ENCODE measurements at places on chromosomes 2 and 18.

DNA sequence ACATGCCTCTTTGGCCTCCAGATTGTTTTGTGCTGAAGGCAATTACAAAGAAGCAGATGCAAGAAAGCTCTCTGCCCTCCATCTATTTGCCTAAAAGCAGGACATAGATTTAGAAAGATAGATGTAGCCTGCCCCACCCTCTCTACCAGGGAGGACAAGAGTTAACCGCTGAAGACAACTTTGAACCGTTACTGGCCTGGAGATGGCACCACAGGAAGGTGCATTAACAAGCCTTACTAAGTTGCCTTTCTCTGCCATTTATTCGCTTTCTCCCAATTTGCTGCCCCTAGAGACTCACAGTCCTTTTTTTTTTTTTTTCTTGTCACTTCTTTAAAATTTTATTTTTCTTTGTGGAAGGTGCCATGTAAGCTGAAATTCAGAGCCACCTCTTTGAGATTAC is 28.8 kb upstream of the RMDN2 start:
- DNase-seq: no peak

DNA sequence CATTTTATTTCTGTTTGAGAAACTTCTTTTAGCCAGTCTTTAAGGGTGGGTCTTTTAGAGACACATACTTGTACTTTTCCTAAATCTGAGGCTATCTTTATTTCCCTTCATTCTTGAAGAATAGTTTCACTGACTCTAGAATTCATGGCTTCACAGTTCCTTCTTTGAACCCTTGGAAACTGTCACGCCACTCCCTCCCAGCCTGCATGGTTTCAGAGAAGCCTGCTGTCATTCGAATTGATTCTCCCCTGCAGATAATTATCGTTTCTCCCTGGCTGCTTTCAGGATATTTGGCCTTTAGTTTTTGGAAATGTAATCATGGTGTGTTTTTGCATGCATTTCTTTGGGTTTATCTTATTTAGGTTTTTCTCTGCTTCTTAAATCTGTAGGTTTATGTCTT is 72.0 kb upstream of the REV1 start:
- DNase-seq: no peak

GRCh38 chr2:27810455-27810854 is 38.9 kb downstream of the MRPL33 start:
- DNase-seq: no peak

GRCh38 chr18:57234346-57234745 is 87.5 kb downstream of the BOD1L2 start:
- DNase-seq: no peak

DNA sequence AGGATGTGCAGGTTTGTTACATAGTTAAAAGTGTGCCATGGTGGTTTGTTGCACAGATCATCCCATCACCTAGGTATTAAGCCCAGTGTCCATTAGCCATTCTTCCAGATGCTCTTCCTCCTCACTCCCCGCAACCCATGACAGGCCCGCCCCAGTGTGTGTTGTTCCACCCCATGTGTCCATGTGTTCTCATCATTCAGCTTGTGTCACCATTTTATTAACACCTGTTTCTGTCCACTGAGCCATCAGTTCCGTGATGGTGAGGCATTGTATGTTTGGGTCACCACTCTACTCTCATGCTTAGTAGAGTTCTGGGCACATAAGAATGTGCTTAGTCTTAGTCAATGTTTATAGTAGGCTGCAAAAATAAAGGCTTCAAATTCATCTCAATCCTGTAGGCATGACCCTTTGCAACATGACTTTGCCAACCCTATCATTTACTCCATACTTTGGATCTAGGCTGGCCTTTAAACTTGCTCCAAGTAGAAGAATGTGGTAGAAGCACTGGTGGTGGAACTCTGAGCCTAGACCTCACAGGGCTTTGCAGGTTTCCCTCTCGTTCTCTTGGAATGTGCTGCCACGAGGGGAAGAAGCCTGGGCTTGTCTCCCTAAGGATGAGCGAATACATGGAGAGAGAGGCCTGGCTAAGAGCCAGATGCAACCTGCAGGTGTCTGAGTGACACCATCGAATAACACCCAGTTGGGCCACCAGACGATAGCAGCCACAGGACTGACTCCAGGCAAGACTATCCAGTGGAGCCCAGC is 161.5 kb downstream of the NAPG start:
- DNase-seq: no peak

DNA sequence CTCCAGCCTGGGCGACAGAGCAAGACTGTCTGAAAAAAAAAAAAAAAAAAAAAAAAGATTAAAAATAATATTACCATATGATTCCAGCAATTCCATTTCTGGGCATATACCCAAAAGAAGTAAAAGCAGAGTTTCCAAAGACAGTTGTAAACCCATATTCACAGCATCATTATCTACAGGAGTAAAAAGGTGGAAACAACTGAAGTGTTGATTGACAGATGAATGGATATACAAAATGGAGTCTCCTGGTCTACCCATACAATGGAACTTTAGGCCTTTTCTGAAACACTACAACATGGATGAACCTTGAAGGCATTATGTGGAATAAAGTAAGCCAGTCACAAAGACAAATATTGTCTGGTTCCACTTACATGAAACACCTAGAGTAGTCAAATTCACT is 5.7 kb downstream of the RNU4ATAC start:
- no peak for DNase-seq

DNA sequence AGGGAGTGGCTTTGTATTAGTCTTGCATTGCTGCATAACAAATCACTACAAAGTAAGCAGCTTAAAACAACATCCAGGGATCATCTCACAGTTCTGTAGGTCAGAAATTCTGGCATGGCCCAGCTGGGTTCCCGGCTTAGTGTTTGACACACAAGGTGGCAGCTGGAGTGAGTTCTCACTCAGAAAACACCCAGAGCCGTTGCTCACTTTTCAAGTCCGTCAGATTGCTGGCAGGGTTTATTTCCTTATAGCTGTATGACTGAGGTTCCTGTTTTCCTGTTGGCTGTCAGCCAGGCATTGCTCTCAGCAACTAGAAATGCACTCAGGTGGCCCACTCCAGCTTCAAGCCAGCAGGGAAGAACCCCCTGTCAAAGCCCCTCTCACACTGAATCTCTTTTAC is 324.1 kb downstream of the CCDC178 start:
- peak; percentile 64 for DNase-seq

DNA sequence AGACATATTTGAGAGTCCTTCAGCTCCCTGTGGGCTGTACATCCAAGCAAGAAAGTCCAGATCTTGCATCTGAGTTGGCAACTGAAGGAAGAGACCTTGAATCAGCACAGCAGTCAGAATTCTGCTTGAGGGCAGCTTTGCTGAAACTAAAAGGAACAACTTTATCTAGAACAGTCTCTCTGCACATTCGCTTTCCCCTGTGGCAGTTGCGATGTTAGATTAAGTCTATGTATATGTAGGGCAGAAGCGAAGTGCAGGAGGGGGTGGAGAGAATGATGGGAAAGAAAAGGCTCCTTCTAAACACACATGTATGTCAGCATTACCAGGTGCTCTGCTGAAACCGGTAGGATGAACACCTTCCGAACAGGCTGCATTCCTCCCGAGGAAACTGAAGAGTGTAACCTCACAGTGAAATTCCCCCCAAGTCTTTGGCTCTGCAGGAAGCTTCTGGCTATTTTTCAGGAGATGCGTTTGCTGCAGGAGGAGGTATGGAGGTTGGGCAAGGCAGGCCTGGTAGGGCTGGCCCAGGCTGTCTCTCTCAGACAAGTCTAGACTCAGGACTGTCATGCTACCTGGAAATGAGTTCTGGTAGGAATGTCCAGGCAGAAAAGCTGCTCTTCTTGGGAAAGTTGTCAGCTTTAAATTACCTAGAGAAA is 70.0 kb upstream of the ATL2 start:
- no peak for DNase-seq

DNA sequence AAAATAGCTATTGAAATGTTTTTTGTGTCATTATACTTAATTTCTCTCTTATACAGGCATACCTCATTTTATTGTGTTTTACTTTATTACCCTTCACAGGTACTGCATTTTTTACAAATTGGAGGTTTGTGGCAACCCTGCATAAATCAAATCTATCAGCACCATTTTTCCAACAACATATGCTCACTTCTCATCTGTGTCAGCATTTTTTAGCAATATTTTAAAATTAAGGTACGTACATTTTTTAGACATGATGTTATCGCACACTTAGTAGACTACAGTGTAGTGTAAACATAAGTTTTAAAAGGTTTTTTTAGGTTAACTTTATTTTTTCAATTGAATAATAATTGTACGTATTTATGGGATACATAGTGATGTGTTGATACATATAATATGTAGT is 30.8 kb upstream of the RALBP1 start:
- no peak for DNase-seq

GRCh38 chr18:59570796-59571195 is 126.4 kb downstream of the CCBE1 start:
- no peak for DNase-seq

DNA sequence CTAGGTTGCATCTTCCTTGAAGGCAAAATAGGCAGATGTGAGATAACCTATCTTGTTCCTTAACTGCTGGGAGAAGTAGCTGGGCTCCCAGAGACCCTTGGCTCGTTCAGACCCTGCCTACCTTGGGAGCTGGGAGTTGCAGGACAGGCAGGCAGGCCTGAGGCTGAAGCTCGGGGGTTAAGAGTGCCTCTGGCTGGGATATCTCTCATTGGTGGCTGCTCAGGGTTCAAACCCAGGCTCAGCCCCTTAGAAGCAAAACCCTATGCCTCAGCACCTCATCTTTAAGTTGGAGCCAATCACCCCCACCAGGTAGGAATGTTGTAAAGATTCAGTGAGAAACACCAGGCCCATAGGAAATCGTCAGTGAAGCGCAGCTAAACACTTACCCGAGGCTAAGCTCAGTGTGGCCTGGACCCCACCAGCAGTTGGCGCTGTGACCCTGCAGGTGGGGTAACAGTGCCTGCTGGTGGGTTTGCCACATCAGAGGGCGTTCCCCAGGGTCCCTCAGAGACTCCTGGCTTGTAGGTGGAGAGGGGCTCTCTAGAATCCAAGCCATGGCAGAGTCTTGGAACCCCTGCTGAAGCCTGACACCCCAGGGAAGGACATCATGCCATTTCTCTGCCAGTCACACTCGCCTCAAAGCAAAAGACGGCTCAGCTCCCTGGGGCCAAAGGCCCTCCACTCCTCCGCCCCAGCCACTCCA is 54.6 kb upstream of the GPR17 start:
- peak; percentile 7 for DNase-seq

DNA sequence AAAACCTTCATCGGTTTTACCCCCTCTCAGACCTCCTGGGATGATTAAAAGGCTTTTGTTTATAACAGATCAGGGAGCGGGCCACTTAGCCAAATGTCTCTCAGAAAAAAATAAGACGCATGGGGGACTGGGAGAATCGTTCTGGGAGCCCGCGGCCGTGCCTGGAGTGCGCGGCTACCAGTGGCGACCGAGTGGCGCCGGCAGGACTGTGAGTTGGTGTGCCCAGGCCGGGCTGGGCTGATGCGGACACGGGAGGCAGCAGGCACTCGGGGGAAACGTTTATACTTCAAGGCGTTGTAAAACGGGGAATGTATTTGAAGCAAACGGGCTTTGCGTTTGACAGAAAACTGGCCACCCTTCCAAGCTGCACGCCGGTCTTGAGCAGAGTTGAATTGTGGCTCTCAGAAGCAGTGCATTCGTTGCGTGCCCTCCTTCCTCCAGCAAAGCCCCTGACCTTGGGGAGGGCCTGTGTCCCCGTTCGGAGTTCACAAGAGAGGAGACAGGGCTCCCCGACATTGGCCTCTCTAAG is 4.7 kb upstream of the HOXD10 start:
- DNase-seq: no peak
